Stimulated activated CD4-positive, alpha-beta T cell treated with anti-CD3 and anti-CD28 coated beads, TNF-alpha, amount 100 ng/mL, for 48 hours (primary cell): ENCODE measurements at places on chromosomes 16 and 17.

DNA sequence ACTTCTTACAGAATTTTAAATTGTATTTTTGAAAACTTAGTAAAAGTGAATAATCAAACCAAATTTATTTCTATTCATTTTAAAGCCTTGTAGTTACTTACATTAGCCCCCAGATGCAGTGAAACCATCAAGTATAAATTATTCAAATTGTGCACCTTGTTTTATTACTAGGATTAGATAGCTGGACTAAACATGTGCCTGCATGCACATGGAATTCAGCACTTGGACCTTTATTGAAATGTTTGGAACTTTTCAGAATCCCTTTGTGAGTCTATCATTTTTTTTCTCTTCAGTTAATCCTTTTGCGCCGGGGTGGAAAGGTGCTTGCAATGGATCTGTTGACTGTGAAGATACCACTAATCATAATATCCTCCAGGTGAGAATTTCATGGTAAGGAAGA, 4.7 kb downstream of the ZPBP2 start:
- no peak for DNase-seq

DNA sequence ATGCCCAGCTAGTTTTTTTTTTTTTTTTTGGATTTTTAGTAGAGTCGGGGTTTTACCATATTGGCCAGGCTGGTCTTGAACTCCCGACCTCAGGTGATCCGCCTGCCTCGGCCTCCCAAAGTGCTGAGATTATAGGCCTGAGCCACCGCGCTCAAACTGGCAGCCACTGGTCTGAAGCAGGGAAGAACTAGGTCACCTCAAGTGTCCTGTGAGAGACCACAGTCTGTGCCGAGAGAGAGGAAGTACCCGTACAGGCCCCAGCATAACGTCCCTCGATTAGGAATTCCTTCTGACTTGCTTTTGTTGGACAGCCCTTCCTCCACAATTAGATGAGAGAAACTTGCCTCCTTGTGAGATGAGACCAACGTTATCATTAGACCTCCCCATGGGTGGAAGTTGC, 13.7 kb upstream of the CD300E start:
- no peak for DNase-seq

GRCh38 chr17:41663451-41664171, 25.1 kb upstream of the EIF1 start:
- DNase-seq: no peak

DNA sequence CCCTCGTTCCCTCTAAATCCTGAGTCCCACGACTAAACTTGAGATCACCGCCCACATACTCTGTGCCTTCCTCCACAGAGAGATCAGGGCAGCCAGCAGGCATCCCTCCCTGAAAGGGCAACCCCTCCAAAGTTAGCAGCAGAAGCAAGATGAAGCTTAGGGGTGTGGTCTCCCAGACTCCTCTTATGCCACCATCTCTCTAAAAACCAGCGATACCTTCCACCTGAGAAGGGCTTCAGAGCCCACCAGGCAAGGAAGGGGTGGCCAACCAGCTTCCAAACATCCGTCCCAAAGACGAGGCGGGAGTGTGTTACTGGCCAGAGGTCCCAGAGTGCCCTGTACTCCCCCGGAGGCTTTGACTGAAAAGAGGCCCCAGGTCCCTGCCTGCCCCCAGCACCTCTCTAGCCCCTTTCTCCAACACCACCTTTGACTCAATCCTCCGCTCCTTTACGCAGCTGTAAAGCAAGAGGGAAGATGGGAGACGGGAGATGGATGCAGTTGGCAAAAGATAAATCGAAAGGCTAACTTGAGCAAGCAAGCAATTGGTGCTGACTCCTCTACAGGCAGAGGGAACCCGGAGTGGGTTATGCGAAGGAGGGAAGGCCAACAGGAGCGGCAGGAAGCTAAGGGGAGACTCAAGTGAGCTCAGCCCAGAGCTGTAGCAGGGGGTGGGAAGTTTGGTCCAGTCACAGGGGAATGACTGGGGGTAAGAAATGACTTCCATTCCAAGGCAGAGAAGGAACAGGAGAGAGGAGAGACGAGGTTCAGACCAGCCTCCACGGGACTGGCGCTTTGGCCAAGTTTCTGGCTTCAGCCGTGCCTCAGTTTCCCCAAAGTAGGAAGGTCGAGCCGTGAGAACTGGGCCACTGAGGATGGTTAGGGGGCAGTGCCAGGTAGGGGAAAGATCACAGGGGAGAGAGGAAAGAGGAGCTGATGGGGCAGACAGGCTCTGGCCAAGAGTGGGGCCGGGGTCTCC, 1.0 kb downstream of the ST3GAL2 start:
- DNase-seq: no peak

GRCh38 chr16:29198731-29199521, 207.6 kb downstream of the NPIPB11 start:
- DNase-seq: no peak

GRCh38 chr17:57170866-57171265, 85.5 kb upstream of the MSI2 start:
- no peak for DNase-seq

DNA sequence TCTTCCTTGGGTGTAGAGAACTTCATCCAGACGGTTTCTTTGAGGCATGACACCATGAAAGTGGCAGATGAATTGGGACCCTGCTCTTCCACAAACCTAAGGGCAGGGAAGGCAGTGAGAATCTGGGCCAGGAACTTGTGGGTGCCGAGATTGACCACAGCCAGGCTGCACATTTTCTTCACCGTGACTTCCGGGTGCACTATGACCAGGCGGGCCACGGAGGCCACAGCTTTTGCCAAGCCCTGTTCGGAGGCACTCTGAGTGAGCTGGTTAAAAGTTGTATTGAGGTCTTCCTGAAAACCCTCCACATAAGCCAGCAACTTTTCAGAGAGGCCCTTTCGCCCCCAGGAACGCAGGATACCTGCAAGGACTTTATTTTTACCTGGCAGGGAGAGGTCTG, 5.9 kb downstream of the GEMIN4 start:
- no peak for DNase-seq

GRCh38 chr17:9883451-9883850, 21.6 kb downstream of the RCVRN start:
- no peak for DNase-seq

GRCh38 chr17:49223517-49224197, 6.9 kb downstream of the PHOSPHO1 start:
- DNase-seq: peak; percentile 62

- DNase-seq: no peak
Measured at GRCh38 chr16:80337786-80338185, 203.0 kb upstream of the DYNLRB2 start.

DNA sequence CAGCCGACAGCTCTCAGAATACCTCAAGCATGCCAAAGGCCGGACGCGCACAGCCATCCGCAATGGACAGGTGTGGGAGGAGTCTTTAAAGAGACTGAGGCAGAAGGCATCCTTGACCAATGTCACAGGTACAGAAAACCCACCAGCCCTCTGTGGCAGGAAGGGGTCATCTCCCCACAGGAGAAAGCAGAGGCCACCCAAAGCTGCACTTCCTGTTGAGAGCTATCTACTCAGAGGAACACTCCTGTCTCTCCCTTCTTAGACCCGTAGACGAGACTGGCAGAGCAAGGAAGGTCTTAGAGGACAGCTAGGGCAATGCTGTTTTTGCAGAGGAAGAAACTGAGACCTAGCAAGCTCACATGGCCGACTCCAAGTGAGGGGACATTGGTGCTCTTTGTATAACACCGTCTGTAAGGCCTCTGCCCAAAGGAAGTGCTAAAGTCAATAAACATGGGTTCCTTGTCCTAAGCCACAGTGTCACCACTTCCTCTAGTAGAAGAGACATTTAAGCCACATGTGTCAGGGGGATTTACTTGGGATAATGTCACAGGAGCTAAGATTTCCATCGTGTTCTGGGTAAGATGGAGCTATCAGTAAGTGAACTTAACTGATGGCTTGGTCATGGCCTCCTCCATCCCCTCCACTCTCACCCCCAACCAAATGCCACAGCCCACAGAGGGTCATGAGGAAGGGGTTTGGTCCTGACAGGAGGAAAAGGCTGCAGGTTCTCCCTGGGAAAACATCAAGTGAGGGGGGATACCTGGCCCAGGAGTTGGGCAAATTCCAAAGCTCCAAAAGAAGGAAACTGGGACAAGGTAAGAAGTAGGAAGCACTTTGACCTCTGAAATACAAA, 9.4 kb downstream of the LPO start:
- no peak for DNase-seq

DNA sequence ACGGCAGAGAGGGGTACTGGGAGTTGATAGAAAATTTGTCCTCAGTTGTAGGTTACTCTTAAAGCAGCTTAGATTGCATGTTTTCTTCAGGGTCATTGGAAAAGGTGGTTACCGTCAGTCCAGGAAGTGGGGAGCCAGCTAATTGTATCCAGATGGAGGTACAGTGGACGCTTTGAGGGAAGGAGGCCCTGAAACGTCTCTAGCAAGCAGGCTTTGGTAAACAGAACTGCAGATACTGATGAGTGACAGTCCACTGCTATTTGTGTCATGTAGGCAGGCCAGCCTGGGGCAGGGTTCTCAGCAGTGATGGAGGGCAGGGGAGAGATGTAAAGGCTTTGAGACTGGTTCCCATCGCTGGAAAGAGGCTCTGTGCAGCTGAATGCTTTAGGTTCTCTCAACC, 30.2 kb upstream of the ST6GALNAC1 start:
- DNase-seq: no peak

GRCh38 chr17:1145311-1145986, 34.3 kb downstream of the ABR start:
- no peak for DNase-seq

DNA sequence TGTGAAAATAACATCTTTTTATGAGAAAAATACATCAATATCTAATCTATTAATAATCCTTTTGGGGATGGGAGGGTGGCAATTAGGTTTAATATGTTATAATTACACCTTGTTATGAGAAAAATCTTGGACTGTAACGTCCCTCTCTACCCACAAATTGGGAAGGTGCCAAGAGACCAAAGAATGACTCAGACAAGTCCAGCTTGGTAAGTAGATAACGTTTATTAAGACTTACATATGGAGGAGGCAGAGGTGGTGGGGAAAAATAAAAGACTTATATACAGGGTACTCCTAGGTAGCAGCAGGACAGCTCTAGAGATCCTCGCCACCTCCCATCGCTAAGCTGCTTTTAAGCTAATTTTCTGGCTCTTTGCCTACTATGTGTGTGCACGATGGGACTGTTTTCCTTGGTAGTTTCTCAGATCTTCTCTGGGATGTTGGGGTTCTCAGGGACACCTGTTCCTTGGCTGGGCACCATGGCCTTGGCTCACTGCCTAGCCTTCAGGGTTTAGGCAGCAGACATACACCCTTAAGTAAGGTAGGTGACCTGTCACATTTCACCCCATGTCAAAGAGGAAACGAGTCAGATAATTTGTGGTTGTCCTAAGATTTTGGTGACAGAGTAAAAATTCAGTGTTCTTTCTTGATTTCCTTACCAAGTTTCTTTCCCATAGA, 31.5 kb downstream of the RBL2 start:
- no peak for DNase-seq

DNA sequence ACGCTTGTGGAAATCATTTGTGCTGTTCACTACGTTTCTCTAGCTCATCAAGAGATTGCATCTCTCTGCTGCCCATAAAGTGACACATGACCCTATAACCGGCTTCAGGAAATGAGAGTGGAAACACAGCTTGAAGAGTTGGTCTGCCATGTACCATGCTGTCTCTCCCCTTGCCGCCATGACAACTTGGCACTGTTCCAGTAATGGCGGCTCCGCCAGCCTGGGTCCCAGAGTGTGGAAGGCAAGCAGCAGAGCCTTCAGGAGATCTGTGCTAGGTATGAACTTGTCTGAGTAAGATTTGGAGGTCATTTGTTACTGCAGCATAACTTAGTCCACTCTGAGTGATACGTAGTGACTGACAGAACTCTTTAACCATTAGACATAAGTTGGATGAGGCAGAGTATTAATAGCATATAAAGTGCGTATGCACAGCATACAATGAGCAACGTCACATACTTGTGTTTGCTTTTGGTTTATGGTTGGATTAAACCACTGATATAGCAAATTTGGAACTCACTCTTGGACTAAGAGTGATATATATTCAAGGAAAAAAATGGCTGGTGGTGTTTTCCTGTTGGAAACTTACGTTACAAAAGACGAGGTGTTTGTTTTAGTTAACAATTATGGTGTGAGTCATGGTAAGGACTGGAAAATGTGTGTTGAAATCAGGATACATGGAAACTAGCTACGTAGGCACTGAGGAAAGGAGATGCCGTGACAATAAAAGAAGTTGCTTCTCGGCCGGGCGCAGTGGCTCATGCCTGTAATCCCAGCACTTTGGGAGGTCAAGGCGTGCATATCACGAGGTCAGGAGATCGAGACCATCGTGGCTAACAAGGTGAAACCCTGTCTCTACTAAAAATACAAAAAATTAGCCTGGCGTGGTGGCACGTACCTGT, 24.4 kb upstream of the PMP22 start:
- no peak for DNase-seq

GRCh38 chr17:79036596-79036995, 12.6 kb downstream of the C1QTNF1 start:
- no peak for DNase-seq

- DNase-seq: no peak
Measured at GRCh38 chr16:12016291-12016947, 39.9 kb downstream of the SNX29 start.

DNA sequence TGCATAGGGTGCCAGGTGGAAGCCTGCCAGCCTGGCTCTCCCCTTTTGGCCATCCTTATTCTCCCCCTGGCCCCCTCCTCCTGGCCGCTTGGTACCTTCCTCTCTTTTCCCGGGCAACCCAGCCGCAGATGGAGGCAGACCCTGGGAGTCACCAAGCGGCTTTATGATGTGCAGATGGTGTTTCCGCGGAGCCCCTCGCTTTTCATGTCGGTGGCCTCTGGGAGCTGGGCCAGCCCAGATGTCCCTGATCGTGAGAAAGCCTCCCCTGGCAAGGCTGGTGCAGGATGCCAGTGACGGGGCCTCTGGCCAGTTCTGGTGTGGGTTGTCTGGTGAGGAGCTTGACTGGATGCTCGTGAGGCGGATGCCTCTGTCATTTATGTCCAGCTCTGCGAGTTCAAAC, 18.0 kb upstream of the BRD7 start:
- no peak for DNase-seq

DNA sequence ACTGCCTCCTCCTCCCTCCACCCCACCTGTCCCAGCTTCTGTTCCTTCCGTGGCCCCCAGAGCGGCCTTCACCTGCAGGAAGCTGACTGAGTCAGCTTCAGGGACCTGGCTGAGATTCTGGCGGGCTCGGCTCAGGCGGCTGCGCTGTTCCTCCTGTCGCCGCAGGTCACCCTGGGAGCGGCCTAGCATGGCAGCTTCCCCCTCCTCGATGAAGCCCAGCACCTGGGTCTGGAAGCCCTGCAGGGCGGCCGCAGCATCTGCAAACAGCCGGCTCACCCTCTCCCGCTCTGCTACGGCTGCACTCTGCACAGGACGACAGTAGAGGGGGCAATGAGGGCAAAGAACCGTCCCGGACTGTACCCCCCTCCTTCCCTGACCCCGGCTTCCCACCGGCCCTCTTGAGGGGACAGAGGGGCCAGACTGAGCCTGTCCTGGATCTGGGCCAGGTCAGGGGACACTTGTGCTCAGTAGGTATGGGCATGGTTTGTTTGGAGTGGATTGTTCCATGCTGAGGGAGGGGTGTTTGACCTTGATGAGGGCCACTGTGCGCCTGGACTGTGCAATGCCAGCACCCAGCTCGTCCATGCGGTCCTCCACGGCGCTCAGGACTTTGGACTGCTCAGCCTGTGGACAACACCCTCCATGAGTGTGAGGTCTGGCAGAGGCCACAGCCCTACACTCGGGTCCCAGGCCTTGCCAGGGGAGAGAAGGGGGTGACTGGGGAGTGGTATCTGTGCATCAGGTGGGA, 2.0 kb downstream of the TRIM47 start:
- DNase-seq: peak; percentile 64
